ENCODE measurements at places on chromosomes 6 and 20.

DNA sequence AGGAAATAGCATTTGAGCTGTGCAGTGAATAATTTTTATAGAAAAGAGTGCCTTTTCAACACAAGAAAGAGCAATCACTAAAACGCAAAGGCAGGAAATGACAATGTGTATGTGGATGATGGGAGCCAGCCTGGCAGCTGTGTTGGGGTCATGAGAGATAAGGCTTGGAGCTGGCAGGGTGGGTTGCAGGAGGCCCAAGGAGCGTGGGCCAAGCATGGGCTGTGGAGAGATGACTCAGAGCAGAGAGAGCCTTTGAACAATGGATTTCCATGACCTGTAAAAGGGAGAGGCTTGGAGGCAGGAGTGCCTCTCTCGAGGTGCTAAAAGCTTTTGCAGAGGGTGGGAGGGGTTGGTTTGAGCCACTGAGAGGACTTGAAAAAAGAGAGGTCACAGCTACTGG is 6.6 kb upstream of the TBC1D7 start:
- H3K4me3 ChIP-seq: no peak overlapping the region
- no peak overlapping the region for H3K27ac ChIP-seq
- H3K27me3 ChIP-seq: no peaks in the 10 kb centered on the region
- DNase-seq: no peak
- no peaks in the 10 kb centered on the region for H3K36me3 ChIP-seq

GRCh38 chr6:42790549-42791181 is 8.8 kb downstream of the BICRAL start:
- H3K36me3 ChIP-seq: no peaks in the 10 kb centered on the region
- H3K4me1 ChIP-seq: peaks cover 49% of the 10 kb centered on the region
- no peak overlapping the region for H3K4me3 ChIP-seq
- peak overlapping the region; percentile 82 for H3K27ac ChIP-seq
- DNase-seq: peak; percentile 54
- H3K27me3 ChIP-seq: no peaks in the 10 kb centered on the region

DNA sequence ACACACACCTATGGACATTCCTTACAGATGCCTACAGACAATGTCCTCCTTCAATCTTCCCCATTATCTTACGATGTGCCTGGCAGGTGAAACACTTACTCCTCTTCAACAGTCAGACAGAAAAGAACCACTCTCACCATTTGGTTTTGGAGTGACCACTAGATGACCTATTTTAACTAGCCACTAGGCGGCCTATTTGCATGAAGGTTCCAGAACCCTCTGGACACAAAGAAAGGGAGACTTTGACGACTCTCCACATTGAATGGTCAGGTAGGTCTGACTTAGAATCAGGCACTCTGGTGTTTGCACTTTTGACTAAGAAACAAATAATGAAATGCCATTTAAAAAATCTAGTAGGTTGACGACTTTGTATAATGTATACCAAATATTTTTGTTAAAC is 42.0 kb downstream of the PNLDC1 start:
- H3K27me3 ChIP-seq: no peaks in the 10 kb centered on the region
- no peak for DNase-seq
- no peak overlapping the region for H3K27ac ChIP-seq
- no peaks in the 10 kb centered on the region for H3K36me3 ChIP-seq

DNA sequence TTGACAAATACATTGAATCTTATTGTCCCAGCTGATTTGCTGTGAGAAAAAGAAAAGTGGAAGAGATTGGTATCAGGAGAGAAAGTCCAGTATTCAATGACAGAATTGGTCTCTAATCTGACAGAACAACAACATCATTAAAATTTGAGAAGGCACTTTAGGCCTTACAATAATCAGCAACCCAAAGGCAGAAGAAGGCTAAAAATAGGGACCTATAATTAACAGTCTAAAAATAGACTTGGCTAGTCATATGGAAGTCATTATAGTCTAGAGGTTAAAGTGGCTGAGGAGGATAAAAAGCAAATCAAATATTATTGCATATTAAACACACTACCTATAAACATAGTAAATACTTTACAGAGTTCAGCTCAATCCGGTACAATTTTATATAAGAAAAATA is 393.6 kb upstream of the JAG1 start:
- no peaks in the 10 kb centered on the region for H3K27me3 ChIP-seq
- H3K27ac ChIP-seq: no peak overlapping the region
- no peak overlapping the region for H3K4me3 ChIP-seq
- DNase-seq: no peak
- H3K4me1 ChIP-seq: no peaks in the 10 kb centered on the region

DNA sequence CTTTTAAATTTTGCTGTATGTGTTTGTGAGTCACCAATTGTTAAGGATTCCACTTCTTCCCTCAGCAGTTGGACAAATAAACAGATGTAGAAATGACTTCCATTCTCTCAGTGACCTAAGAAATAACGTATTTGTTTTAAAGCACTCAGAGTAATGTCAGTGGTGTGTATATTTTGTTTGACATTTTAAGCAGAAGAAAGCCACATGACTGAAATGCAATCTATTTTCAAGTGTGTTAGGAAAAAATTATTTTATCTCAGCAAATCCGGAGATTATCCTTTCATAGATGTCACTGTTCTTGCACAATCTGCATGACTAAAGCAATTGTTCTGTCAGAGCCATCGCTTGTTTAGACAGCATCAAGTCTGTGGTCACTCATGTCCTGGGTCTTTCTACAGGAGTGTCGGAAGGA is 77.1 kb downstream of the JAG1 start:
- H3K4me1 ChIP-seq: peaks cover 11% of the 10 kb centered on the region
- DNase-seq: no peak

DNA sequence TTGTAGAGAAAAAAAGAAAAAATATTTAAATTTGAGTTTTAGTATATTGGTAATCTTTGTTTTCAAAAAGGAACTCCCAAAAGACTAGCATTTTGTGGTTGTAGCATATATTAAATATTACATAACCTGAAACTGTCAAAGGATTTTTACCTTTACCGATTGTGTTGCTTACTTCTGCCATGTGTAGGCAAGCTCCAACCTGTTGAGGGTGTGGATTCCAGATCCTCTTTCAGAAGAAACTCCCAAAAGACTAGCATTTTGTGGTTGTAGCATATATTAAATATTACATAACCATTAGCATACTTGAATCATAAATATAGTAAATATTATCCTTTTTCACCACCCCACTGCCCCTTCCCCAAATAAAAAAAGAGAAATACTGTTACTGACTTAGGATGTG is 3.2 kb downstream of the DSE start:
- peaks cover 22% of the 10 kb centered on the region for H3K4me1 ChIP-seq
- H3K27me3 ChIP-seq: no peaks in the 10 kb centered on the region
- H3K36me3 ChIP-seq: no peaks in the 10 kb centered on the region
- DNase-seq: no peak
- H3K4me3 ChIP-seq: no peak overlapping the region

DNA sequence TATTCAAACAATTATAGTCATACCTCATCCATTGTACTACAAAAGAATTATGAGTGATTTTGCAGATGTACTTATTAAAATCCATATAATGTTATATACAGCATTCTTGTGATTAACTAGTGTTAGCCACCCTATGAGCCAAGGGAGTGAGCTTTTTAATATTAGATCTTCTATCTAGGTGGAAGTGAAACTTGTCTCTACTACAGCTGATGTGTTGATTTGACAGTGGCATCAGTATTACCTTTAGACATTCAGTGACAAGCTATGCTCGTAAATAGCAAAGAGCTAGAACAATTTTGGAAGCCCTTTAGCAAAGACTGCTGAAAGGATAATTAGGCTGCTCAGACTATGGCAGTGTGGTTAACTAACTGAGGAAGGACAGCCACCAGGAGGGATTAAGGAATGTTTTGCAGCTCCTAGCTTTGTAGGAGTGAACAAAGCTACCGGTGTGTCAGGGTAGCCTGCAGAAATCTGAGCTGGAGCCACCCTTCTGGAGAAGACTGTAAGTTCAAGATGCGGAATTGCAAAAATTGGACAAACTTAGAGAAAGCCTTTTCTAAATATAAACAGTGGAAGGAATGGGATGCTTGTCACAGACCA is 73.7 kb downstream of the AFG1L start:
- H3K27ac ChIP-seq: no peak overlapping the region
- peaks cover 6% of the 10 kb centered on the region for H3K4me1 ChIP-seq
- H3K27me3 ChIP-seq: no peaks in the 10 kb centered on the region
- H3K4me3 ChIP-seq: no peak overlapping the region

GRCh38 chr20:4122926-4123325 is 107.6 kb upstream of the RNF24 start:
- no peaks in the 10 kb centered on the region for H3K4me1 ChIP-seq
- no peaks in the 10 kb centered on the region for H3K27me3 ChIP-seq
- no peak overlapping the region for H3K4me3 ChIP-seq
- no peaks in the 10 kb centered on the region for H3K36me3 ChIP-seq
- H3K27ac ChIP-seq: no peak overlapping the region
- no peak for DNase-seq

GRCh38 chr6:10421921-10422736 is 7.3 kb upstream of the TFAP2A start:
- no peak overlapping the region for H3K4me3 ChIP-seq
- no peak overlapping the region for H3K27ac ChIP-seq
- H3K36me3 ChIP-seq: no peaks in the 10 kb centered on the region
- peaks cover 24% of the 10 kb centered on the region for H3K4me1 ChIP-seq

DNA sequence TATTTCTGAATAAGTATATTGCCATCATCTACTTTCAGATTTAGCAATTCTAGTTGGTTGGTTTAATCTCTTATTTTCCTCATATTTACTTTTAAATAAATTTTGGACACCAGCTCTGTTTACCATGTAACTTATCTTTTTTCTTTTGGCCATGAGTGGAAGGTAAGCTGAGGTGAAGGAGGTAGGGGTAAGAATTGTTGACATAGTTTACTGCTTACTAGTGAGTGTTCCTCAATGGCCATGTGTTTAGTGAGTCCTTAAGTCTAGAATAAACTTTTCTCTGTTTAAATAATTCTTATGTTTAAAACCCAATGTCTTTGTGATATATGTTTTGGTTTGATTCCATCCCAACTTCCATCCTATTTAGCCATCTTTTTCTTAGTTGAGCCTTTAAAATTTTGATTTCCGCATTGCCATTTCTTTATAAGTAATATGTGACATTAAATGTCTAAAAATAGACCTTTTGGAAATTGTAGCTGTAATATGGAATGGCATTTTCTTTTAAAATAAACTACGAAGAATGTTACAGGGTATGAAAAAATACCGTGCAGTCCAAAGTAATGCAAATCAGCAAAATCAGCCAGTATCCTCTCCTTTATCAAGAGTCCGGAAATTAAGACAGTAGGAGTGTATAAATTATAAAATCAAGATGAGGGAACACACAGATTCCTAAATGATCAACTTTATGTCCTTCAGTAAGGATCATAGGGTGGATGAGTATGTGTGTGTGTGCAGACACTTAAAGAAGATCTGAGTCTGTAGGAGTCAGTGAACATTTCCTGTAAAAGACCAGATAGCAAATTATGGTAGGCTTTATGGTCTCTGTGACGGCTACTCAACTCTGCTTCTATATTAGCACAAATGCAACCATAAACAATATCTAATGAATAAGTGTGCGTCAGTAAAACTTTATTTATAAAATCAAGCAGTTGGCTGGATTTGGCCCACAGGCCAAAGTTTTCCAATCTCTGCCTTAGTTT is 10.3 kb downstream of the STXBP5 start:
- H3K4me1 ChIP-seq: peaks cover under 1% of the 10 kb centered on the region
- H3K36me3 ChIP-seq: peaks cover 22% of the 10 kb centered on the region
- H3K4me3 ChIP-seq: no peak overlapping the region
- no peaks in the 10 kb centered on the region for H3K27me3 ChIP-seq
- no peak overlapping the region for H3K27ac ChIP-seq
- DNase-seq: no peak

DNA sequence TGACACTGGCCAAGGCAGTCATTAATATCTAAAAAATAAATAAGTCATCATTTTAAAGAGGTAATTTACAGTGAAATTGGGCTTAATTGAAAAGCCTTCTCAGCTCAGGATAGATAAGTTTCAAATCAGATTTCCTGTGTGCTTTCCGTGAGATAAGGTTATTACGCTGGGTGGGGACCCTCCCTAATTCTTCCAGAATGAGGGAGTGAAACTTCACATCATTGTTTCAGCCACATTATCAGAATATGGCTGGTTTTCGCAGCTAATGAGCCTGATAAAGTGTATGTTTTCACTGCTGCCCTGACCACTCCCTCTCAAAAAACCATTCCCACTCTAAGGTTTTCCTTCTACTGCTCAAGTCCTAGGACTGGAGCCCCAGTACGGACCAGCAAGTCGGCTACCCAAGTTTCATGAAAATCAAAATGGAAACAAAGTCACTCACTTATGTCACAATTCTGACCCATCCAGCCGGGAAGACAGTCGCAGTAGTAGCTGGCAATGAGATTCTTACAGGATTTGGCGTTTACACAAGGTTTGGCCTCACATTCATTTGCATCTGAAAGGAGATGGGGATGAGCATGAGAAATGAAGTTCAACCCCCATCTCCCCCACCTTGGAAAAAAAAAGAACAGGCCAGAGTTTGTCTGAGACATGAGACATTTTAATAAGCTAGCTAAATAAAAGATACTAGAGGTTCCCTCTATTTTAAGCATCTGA is 24.6 kb downstream of the JAG1 start:
- no peak overlapping the region for H3K27ac ChIP-seq
- no peaks in the 10 kb centered on the region for H3K27me3 ChIP-seq
- DNase-seq: no peak
- H3K4me1 ChIP-seq: peaks cover under 1% of the 10 kb centered on the region

- H3K4me1 ChIP-seq: no peaks in the 10 kb centered on the region
- no peak overlapping the region for H3K27ac ChIP-seq
- no peak overlapping the region for H3K4me3 ChIP-seq
- no peak for DNase-seq
- no peaks in the 10 kb centered on the region for H3K36me3 ChIP-seq
These were observed 1.1 kb downstream of the PERP start for GRCh38 chr6:138105880-138106664.

DNA sequence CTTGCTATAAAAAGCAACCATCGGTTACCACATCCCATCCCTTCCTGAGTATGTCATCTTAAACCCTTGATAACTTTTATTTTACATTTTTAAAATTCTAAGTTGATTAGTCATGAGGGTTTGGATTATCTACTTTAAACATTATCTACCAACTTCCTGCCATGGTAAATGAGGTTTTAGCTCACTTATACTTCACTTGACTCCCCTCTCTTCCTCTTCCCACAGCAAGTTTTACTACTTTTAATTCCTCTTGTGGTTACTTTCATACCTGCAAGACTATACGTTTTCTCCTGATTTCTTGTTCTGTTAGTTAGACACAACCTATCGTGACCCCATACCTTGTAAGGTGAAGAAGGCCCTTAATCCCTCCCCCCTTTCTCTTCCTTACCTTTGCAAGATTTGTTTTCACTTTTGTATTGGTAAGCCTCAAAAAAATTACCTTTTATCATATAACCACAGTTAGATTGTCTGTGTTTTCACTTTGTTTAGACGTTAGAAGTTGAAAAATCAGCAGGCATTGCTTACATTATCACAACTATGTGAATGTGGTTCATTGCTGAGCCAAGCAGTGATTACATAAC is 60.1 kb upstream of the OGFRL1 start:
- H3K36me3 ChIP-seq: no peaks in the 10 kb centered on the region
- no peaks in the 10 kb centered on the region for H3K27me3 ChIP-seq
- H3K27ac ChIP-seq: no peak overlapping the region
- peaks cover 8% of the 10 kb centered on the region for H3K4me1 ChIP-seq
- DNase-seq: no peak

- H3K27me3 ChIP-seq: no peaks in the 10 kb centered on the region
- no peaks in the 10 kb centered on the region for H3K36me3 ChIP-seq
- DNase-seq: no peak
- no peak overlapping the region for H3K4me3 ChIP-seq
These were observed 55.6 kb upstream of the NEDD9 start for GRCh38 chr6:11288065-11288464.
